ENCODE measurements at places on chromosomes 2 and 18.

- no peak for DNase-seq
These were observed 47.8 kb upstream of the CREB1 start for GRCh38 chr2:207481924-207482323.

DNA sequence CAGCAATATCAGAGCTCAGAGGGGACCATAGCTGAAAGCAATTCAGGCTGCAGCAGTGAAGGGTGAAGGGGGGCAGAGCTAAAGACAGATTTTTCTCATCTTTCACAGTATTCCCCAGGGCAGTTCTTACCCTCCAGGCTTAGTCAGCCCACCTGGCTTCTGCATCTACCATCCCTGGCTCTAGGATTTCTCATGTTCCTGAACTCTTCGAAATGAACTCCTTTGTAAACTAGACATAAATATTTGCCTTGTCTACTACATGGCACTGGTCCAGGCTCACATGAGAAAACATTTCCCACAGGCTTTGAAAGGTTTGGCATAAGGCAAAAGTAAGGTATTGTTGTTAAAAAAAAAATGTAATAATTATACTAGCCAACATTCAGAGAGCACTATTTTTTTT, 23.6 kb upstream of the NEB start:
- no peak for DNase-seq

DNA sequence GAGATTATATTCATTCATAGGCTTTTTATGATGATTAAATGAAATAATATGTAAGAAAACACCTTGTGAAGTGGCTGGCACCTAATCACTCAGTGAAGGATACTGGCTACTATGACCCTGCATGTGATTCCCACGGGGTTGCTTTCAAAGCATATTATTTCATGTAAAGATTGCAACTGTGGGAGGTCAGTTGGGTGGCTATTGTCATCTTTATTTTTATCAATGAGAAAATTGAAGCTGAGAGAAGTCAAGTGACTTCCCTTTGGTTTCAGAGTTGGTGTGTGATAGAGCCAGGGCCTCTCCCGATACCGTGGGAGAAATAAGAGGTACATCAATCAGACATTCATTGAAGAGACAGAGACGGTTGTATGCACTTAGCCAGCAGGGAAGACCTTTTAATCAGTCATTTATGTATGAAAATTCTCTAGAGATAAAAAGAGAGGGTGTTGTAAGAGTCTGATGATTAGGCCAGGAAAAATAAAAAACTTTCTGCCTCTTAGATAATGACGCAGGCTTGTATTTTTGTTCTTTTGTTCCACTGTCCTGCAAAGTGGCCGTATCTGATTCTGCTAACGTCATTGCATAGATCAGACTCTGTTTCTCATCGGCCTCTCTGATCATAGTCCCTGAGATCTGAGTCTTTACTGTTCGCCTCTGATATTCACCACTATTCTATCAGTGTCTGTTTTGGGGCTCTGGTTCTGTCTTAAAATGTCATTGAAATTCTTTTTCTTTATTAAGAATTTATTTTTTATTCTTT, 50.5 kb downstream of the QPCT start:
- DNase-seq = no peak

DNA sequence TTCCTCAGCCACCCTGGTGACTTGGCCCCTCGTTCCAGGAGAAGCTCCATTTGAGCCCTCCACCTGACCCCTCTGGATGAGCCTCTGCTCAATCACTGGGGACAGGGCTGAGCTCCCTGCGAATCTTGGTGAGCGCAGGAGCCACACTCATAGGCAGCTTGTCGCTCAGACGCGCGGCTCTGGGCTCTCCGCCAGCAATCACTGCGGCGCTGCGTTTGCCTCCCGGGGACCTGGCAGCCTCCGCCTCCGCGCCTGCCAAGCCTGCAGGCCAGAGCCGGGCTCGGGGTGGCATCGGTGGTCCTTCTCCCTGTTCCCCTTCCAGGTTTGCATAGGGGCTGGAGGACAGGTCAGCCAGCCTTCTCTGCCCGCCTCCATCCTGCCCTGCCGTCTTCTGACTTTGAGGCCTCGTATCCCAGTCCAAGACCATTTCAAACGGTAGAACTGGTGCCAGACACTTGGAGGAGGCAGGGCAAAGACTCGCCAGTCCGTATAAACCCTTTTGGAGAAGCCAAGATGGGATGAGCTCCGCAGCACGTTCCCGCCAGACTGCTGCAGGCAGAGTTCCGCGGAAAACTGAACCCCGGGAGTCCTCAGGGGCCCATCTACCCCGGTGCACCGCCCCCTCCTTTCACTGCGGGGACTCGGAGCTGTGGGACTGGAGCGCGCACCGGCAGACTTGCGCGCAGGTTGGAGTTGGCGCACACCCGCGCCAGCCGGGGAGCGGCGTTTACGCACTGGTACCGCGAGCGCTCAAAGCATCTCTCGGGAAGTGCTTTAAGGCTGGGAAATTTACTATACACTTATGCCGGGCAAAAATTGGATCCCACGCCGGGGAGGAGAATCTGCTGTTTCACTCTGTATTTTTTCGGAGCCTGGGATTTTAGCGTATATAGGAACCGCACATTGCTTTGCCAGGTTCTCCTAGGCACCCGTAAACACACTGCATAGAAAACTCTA, 1.1 kb upstream of the TACR1 start:
- DNase-seq = no peak

- no peak for DNase-seq
These were observed 80.5 kb upstream of the UPP2 start for GRCh38 chr2:158021226-158021625.

- DNase-seq = no peak
These were observed 92.9 kb downstream of the TGOLN2 start for GRCh38 chr2:85234868-85235267.

DNA sequence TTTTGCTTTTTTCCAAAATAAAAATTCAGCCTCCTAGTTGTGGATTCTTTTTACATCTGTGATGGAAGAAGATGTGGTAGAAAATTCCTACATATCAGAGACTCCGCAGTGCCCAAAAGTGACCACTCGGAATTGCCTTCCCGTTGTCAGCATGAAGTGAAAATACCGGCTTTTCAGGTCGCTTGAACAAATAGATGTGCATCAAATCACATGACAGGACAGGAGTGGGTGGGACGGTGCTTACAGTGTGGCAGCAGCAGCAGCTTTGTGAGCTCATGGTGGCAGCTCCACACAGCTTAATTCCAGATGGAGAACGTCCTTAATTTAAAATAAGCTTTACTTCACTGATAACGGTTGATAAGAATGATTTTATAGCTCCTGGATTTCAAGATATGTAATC, 20.3 kb downstream of the SALL3 start:
- DNase-seq = no peak

DNA sequence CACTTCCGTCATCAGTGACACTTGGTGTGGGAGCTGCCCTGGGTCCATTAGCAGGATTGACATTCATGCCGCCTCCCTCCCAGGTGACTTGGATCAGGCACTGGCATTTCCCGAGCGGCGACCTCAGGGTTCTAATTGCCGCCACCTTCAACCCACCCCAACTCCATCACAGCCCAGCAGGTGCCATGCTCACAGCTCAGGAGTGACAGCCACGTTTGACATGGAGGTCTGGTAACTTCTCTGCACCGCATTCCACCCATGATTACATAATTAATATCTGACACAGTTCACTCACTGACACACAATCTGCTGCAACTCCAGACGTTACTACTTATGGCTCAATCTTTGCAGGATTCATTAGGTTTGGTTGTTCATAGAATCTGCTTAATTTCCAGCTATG, 450.9 kb upstream of the MYT1L start:
- DNase-seq = no peak

DNA sequence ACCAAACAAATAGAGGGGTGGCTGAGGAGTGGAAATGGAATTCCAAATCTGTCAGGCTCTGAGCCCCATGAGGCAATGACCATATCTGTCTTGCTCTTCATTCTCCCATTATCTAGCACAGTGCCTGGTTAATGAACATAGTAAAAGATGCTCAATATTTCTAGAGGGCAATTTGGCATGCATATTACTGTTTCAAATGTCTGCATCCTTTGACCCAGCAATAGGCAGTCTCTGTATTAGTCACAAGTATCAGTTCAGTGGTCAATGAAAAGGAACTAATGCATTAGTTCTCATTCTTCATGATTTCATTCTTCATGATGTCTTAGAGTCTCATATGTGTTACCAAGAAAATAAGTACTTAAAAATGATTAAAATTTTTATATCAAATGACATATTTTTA, 28.4 kb upstream of the MALL start:
- no peak for DNase-seq

GRCh38 chr2:85584857-85585780, 888 bp downstream of the VAMP5 start:
- DNase-seq = no peak

DNA sequence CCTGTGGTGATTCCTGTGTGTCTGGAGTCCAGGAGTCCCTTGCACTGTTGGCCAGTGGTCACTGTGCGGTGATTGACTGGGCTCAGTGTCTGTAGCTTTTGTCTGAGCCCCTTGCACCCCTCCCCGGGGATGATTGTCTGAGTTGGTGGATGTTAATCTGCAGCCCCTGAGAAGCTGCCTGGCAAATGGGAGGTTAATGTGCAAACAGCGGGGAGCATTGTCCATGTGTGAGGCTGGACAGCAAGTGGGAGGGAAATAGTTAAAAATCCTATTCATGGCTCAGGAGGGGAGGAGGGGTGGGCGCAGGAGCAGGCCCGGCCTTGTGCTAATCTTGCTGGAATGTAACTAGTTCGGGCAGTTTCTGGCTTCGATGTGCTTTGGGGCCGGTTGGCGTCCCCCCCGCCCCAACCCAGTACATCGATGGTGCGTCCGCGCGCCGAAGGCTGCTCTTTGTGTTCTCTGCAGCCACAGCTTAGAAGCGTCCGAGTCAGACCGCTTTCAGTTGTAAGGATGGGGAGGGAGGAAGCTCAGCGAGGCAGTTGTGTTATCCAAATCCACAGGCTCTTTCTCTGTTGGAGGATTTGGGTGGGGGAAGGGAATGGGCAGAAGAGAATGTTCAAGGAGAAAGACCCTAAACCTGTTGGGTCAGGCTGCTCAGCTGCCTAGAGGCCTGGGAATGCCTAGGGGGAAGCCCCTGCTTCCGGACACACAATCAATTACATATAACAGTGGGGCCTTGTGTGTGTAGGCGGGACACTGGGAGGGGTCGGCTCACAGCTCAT, 71.8 kb downstream of the TGOLN2 start:
- peak; percentile 93 for DNase-seq

DNA sequence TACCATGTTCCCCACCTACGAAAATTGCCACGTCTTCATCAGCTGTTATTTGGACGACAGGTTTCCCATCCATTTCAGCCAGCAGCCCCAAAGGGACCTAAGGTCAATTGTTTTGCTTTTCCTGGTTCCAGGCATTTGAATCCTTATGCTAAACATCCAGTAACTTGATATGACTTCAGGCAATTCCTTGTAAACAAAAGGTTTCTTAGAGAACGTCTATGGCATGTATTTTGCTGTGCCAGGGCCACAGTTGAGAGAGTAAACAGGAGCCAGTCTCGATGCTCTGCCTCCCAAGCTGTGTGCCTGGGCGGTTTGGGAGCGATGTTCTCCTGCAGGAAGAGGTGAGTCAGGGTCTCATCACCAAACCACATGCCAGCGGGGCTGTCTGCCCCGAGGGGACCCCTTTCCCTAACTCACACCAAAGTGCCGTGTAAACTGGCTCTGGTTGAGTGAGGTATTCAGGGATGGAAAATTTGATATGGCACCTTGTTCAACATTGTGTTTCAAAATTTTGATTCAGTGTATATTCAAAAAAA, 12.9 kb upstream of the MC5R start:
- DNase-seq = no peak
